ENCODE measurements at places on chromosomes 6 and 20.

GRCh38 chr6:88493717-88494116 lies 327.6 kb upstream of the CNR1 start:
- DNase-seq = no peak

DNA sequence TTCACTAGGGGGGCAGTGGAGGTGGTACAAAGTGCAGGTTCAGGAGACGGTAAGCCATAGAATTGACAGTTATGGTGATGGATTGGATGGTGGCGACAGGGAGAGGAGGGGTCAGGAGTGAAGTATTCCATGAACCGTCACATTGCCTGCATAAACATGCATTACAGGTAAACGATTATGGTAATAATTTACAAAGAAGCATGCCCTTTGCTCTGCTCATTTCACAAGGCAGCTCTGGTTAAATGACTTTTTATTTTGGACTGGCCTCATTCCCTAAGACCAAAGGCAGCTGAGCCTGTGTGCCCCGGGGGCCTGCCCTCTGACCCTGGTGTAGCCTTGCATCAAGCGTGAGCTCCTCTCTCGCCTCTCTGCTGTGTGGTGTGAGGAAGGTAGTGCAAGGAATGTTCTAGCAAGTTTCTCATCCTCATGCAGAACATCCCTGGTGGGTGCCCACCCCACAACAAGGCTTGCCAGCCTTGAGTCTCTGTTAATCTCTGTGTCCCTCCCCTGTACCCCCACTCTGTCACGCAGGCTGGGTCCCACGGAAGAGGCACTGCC lies 59.0 kb downstream of the PPP1R14C start:
- DNase-seq = peak; percentile 71

GRCh38 chr6:10792101-10792500 lies 44.5 kb downstream of the TMEM14B start:
- no peak for DNase-seq

DNA sequence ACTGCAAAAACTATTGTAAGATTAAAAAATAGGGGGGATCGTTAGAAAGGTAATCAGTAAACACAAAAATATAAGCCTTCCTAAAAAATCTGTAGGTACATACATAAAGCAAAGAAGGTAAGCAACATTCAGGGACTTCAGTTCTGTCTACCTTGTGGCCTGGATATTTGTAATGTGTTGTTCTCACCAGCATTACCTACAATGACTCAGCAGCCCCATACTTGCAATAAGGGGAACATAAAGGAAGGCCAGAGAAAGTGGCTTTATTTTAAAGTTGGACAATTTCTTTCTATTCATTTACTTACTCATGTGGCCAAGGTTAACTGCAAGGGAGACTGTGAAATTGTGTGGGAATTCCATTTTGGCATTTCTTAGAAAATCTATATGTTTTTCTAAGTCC lies 277.2 kb upstream of the PREP start:
- DNase-seq = no peak

Data from nephron progenitor cell (in vitro differentiated cells).